Naive thymus-derived CD8-positive, alpha-beta T cell (primary cell): ENCODE measurements at places on chromosomes 12 and 14. TPM values are rescaled to one million over a fixed set of nuclear protein-coding genes. Genes with fewer than 3 reads are reported as not detected.

Gene PDE3A
- not detected for total RNA-seq

Gene LRRK2
- total RNA-seq = 1.5 TPM

Gene KCNMB4
- 2.6 TPM for total RNA-seq

Gene TAS2R30
- 5.0 TPM for total RNA-seq

Gene GYS2
- total RNA-seq = not detected

Gene ACOT6
- total RNA-seq = not detected

Gene ZDHHC22
- not detected for total RNA-seq

Gene FAM181A
- total RNA-seq = not detected
